CD4-positive, alpha-beta T cell treated with Interleukin-4 for 4 hours (primary cell): ENCODE measurements at places on chromosomes 6 and 20.
A peak's percentile ranks its signal among the peaks of the same experiment; 100 is the strongest.

- no peak for DNase-seq
Measured at GRCh38 chr6:37711331-37712241, 13.9 kb upstream of the MDGA1 start.

- DNase-seq = no peak
Measured at GRCh38 chr20:57702091-57702490, 7.7 kb downstream of the PMEPA1 start.

DNA sequence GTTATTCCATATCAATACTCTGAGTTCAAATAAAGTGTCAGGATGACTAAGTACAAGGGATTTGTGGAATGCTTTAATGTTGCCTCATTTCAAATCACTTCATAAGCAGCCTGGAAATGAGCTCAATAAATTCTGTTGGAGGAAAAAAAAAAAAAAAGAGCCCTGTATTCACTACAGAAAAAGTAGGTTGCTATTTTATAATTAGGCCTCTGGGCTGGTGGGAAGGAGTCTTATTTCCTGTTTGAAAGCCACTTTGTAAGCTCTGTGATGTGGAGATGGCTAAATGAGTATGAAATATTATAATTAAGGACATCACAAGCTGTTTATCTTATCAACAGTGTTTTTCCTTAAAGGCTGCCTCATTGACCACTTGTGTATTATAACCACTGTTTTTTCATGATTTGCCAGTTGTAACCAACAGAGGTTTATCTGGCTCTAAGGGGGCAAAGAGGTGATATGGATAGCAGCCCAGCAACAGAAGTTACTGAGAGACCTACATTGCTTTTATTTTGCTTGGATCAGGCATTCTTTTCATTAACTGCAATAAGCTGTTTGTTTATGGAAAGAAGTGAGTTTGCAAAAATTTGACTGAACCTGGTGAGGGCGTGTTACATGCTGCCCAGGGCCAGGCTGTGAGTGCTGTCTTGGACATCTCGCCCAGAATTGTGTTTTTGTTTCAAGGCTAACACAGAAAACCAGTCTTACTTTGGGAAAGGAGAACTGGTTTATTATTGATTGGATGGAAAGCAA is 563.3 kb upstream of the MAP3K7 start:
- DNase-seq = no peak

DNA sequence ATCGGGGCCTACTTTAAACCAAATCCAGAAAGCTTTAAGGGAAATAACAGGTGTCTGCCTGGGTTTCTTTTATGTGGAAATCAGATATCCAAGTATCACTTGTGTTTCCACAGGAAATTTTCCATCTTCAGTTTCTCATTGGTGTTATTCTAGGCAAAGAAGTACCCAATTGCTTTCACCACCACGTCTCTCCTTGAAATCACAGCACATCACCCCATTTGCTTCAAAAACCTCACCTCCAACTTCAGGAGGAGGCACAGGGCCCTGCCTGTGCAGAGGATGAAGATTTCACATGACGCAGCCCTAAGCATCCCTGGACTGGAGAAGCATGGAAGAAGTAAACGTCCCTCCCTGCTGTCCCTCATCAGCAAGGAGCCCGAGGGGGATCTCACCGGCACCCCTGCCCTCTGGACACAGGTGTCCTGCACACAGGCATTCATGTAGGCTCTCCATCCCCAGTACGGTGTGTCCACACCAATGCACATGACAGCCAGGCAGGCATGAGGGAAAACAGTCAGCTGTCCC is 182.3 kb downstream of the TBXT start:
- DNase-seq = no peak

DNA sequence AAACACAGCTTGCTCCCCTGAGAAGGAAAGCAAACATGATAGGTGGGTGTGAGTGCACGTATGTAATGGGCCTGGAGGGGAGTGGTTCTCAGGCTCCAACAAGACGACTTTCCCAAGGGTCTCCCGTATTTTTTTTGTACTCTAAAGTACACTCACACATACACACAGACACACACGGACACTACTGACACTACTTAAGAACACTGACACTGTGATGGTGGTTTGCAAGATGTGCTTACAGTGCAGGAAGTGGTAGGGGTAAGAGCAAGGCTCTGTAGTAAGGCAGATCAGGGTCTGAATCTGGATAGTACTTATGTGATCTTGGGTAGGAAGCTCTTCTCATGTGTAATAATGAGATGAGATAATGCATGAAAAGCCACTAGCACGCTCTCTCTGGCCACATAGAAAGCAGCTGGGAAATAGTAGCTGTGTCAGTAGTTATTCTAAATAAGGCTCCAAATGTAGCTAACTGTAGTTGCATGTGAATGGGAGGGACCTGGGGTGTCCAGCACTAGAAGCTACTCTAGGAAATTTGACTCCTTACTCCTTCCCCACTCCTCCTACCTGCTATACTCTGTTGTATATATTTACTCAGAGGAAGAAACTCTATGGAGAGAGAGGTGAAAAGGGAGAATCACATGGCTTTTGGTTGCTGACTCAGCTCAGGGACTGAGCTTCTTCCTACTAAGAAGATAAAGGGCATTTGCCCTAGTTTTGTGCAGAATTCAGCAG is 8.4 kb upstream of the ZBTB24 start:
- peak; percentile 45 for DNase-seq

DNA sequence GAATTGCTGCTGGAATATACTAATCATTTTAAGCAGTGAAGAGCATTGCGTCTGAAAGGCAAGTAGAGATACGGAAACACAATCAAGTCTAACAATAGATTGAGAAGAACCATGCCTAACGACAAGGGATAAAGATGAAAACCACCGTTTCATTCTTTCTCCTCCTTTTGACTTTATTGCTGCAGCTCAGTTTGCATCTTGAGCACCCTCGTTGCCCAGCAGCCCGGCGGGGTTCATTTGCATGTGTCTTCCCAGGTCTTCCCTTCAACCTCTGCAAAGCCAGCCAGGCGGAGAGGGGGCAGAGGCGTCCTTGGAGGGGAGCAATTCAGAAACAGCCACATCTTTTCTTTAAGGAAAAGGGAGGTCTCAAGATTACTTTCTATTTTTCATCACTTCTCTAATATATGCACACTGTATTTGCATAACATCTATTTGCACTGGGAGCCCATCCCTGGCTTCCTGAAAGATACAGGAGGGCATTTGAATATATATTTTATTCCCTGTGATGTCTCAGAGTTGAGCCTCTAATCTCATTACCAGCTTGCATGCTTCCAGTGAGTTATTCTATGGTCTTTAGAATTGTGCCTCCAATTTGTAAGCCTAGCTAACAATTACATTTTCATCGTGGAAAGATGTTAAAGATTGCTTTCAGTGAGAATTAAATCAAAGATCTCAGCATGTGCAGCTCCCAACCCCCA is 18.7 kb upstream of the PXDC1 start:
- DNase-seq = no peak

DNA sequence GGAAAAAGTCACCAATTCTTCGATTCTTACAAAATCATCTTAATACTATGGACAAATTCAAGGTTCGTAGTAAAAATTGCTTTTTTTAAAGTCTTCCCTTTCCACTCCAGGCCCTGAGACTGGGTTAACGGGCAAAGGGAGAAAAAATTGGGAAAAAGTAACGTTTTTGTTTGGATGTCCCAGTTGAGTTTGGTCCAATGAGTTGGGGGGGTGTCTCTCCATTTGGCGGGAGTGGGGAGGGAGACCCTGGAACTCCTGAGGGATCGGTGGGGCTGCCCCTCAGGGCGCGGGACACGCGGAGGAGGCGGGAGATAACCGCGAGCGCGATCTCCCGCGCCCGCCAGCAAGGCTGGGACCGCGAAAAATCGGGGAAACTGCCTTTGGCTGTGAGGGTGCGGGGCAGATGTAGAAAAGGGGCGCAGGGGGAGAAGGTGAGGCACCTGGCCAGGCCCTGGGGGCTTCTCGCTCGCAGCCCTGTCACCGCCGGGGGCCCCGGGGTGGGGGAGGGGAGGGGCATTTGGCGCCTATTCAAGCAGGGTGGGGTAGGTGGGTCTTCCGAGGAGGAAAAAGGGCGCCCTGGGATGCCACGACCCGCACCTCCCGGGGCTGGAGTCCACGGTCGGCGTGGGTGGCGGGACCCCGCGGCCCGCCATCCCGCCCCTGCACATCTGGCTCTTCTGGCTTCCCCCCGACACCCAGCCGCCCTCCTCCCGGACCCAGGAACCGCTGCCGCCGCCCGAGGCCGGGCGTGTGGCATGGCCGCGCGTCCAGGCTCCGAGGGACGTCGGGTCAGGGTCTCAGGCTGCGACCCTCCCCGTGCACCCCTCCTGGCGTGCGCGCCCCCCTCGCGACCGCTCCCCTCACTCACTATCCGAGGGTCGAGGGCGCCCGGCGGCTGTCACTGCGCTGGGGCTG is 595 bp downstream of the FBXO5 start:
- DNase-seq = no peak

- DNase-seq = no peak
Measured at GRCh38 chr20:57124800-57125517, 141.5 kb downstream of the BMP7 start.

- DNase-seq = no peak
Measured at GRCh38 chr6:39421383-39422225, 99.1 kb upstream of the KCNK16 start.

- DNase-seq = no peak
Measured at GRCh38 chr6:7726416-7727085, 652 bp downstream of the BMP6 start.

DNA sequence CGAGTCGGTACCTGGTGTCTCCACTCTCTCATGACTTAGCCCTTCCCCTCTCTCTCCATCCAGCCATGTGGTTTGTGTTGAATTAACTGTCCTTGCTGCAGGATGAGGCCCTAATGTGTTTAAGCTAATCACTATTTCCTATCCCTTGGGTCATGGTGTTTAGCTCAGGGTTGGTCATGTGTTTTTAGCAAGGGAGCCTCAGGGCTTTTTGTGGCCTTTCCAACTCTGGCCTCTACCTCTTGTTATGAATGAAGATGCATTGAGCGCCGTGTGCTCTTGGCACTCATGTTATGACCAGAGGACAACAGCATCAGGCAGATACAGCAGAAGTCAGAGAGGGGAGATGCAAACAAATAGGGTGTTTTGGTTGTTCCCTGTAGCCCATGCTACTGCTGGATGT is 674.2 kb upstream of the FLRT3 start:
- no peak for DNase-seq

DNA sequence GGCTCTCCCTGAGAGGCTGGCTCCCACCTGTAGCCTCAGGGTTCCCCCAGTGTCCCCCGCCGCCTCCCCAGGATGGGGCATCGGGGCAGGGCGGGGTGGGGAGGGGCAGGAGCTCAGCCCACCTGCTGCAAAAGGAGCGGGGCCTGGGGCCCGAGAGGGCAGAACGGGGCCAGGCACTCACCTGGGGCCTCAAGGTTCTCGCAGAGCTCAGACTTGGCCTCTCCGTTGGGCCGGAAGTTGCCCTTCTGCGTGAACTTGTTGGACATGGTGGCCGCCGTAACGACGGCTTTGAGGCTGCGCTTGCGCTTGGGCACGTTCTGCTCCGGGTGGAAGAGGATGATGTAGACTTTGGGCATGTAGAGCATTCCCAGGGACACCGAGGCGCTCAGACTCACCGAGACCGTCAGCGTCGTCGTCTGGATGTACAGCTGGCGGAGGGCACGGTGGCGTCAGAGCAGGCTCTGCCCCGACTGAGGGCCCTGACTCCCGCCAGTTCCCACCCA is 117.9 kb downstream of the GRM4 start:
- DNase-seq = no peak

GRCh38 chr6:13079096-13079723 is 249.1 kb downstream of the TBC1D7 start:
- DNase-seq = no peak
